ENCODE measurements at places on chromosomes 2 and 18.

GRCh38 chr2:100222844-100223243 is 80.5 kb upstream of the AFF3 start:
- DNase-seq = no peak

DNA sequence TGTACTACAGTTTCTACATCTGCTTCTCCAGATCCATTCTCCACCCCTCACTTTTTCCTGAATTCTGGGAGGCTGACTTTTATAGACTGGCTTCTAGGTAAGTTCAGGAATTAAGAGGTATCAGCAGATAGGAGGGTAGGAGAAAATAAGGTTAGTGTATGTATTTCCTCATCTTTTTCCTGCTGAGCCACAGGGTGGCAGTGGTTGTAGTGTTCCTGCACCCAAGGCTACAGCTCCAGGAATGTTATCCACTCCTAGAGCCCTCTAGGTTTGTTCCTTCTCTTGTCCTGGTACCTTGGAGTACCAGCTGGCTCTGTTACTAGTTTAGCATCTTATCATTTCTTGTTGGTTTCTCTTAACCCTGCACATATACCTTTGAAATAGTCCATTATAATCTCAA is 40.7 kb upstream of the C2orf66 start:
- peak; percentile 14 for DNase-seq

GRCh38 chr2:164146441-164146840 is 410.6 kb upstream of the FIGN start:
- no peak for DNase-seq

DNA sequence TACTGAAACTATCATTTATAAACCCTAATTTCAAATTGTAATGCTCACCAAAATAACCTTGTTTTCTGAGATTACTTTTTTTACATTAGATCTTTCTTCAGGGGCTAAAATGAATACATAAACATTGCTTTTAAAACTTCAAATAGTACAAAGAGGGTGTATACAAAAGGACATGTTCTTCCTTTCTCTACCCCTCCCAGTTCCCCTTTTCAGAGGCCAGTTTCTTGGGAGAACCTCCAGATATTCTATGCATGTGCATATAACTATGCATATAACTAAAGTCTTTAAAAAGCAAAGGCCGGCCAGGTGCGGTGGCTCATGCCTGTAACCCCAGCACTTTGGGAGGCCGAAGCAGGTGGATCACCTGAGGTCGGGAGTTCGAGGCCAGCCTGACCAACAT is 10.6 kb upstream of the FAM117B start:
- DNase-seq = no peak

- DNase-seq = no peak
These were observed 4.8 kb downstream of the PSMD14 start for GRCh38 chr2:161312996-161313395.

DNA sequence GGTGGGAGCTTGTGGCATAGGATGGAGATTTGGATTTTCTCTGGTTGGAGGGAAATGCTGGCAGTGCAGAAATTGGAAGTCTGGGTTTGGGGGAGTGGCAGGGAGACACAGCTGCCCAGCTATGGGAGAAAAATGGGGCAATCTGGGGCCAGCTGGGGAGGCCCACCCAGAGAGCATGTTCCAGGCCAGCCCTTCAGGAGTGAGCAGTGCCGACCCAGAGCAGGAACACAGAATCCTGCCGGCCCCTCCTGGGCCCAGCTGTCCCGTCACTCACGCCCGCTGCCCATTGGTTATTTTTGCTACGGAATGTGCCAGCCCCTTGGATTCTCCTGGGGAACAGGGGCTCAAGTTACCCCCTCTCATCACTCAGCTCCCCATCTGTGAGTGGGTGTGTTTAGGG is 4.9 kb downstream of the SPEG start:
- DNase-seq = no peak

DNA sequence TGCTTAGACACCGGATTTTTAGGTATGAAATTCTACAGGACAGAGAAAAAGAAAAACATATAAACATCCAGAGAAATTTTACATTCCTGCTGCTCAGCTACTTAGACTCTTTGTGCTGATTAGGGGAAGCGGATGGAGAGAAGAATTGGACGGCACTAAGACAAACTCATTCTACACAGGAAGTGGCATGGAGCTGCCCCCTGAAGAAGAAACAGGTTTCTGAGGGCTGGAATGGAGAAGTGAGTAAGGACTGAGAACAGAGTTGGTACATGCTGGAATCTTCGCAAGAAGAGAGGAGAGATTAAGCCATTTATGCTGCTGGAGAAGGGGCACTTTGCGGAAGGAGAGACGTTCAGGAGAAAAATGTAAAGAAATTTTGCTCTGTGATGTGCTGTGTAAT is 253.0 kb upstream of the ERBB4 start:
- no peak for DNase-seq

Measured in ELF-1 (cell line).